Psoas muscle (tissue), 8 donors: ENCODE measurements at places on chromosomes 11 and 22. TPM values are rescaled to one million over a fixed set of nuclear protein-coding genes. Genes with fewer than 3 reads are reported as not detected.

Gene OR2AT4
- total RNA-seq, result not detected

DNA sequence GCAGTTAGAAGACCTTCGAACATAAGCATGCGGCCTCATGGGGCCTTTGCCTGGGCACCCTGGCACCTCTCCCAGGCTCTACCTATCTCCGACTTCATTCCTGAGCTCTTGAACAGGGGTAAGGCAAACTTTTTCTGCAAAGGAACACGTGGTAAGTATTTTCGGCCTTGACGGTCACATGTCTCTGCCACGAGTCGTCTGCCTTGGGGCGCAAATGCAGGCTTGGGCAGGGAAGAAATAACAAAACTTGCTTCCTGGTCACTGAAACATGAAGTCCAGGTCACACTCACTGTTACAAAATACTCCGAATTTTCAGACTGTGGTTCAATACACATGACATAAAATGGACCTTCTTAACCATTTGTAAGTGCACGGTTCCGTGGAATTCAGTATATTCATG, 3.4 kb upstream of the ASCL2 start:
- no peaks in the 10 kb centered on the region for H3K36me3 ChIP-seq
- H3K4me3 ChIP-seq, result no peak overlapping the region
- DNase-seq, result no peak
- peaks cover 62% of the 10 kb centered on the region for H3K27me3 ChIP-seq

Gene MPPED2
- total RNA-seq, result 7.9 TPM

Gene GRM5
- total RNA-seq, result not detected

DNA sequence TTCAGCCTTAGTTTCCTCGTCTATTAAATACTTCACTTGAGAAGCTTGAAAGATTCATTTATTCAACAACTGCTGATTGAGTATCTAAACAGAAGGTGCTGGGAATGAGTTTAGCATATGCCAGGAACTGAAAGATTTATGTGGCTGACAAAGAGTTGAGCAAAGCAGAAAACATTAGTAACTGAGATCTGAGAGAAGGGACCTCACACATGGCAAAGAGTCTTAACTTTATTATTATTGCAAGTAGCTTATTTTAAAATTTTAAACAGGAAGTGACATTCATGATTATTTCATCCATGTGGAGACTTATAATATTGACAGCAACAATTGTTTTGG, 133.6 kb downstream of the CASP12 start:
- DNase-seq, result no peak
- no peaks in the 10 kb centered on the region for H3K27me3 ChIP-seq

DNA sequence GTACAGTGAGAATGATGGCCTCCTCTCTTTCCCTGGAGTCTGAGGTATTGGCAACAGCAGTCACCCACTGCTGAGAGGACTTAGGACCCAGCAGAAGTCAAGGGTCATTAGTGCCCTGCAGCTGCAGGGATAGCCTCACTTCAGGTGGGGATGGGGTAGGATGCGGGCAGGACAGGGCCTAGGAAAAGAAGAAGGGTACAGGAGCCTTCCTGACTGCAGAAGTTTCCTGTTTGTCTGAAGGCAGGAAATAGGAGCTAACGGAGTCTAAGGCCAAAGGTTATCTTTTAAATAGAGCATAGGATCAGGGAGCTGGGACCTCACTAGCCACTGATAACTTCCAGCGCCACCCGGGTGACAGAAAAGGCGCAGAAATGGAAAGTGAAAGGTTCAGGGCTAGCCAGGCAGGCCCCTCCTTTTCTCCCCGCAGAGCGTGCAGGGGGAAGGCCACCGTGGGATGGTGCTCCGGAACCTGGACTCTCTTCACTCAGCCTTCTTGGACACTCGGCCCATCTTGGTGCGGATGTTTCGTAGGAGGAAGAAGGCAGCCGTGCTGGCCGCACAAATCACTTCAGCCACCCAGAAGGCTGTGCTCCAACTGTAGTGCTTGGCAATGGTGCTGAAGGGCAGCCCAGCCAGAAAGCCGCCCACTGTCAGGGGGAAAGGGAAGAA, 6.0 kb downstream of the TRAPPC4 start:
- peaks cover 85% of the 10 kb centered on the region for H3K4me1 ChIP-seq
- DNase-seq, result no peak
- no peaks in the 10 kb centered on the region for H3K27me3 ChIP-seq
- peak overlapping the region; percentile 93 for H3K27ac ChIP-seq
- H3K36me3 ChIP-seq, result no peaks in the 10 kb centered on the region

DNA sequence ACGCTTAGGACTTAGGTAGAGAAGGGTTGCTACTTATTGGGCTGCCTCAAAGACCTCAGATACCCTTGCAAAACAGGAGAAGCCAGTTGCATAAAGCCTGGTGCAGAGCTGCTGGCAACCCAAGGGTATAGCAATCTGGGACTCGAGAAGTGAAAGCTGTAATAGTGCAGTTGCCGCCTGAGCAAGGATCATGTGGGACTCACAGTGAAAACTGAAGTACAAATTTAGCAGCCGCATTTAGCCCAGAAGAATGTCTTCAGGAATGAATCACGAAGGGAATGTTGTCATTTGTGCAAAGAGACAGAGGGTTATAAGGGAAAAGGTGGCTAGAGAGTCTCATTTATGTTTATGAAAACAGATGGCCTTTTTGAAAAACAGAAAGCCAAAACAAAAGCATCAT, 267.2 kb downstream of the TENM4 start:
- H3K4me3 ChIP-seq, result no peak overlapping the region
- H3K27me3 ChIP-seq, result no peaks in the 10 kb centered on the region
- no peak for DNase-seq
- no peaks in the 10 kb centered on the region for H3K4me1 ChIP-seq

DNA sequence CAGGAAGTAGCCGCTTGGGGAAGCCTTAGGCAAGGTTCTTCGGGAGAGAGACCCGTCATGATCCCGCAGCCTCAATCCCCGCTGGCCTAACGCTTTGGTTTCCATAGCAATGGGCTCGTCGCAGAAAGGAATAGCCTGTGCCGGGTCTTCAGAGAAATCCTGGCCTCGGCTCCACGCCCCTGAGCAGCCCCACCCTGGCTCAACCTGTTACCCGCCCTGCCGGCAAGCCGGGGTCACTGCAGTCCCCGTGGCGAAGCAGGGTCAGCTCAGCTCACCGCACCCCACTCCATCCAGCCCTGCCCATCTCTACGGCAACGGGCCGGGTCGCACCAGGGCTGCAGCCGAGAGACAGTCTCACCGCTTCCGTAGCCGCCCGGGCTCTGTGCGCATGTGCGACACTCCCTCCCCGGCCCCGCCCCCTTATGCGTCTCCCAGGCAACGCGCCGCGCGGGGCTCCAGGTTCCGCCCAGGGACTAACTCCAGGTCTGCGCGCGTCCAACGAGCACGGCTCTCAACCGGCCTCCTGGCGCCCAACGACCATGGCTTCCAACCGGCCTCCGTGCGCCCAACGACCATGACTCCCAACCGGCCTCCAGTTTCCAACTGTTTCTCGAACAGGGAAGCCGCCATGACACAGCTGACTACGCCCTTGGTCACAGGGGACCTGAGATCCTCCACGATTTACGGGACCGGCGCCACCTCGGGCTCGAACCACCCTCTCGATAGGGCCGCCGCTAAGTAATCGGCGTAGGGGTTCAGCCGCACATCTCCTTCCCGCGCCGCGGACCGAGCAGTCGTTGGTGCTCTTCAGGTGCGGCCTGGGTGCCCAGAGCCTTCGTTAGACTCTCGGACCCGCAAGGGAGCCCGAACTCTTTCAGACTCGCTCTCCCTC, at the start of gene DUSP18:
TSS of gene DUSP18 (minus strand) at position 382 of the 892 bp plus-strand sequence. CDS start 3,872 bp downstream, outside the sequence.
- peak within 1 kb of the TSS; percentile 86 for H3K4me3 ChIP-seq
- DNase-seq, result peak; percentile 93
- H3K36me3 ChIP-seq, result peaks cover 19% of the 10 kb centered on the region
- no peaks in the 10 kb centered on the region for H3K27me3 ChIP-seq

DNA sequence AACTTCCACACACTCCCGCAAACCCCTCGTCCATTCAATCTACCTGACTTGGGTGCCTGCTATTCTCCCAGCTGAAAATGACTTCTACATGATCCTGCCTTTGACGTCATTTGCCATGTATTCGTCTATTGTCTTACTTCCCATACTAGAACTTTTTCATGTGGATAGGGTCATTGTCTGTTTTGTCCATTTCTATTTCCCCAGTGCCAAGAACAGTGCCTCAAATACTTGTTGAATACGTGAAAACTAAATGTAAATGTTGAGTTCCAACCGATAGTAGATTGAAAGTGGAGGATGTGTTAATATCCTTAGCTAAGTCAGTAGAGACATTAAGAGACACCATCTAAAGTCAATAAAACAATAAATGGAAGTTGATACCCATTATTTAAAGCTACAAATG, 935 bp downstream of the TRIM68 start:
- H3K36me3 ChIP-seq, result peaks cover 4% of the 10 kb centered on the region
- no peaks in the 10 kb centered on the region for H3K27me3 ChIP-seq
- peak overlapping the region; percentile 87 for H3K4me3 ChIP-seq
- H3K4me1 ChIP-seq, result peaks cover 11% of the 10 kb centered on the region
- peak overlapping the region; percentile 90 for H3K27ac ChIP-seq
- no peak for DNase-seq

GRCh38 chr11:20561915-20562314, 37.5 kb upstream of the SLC6A5 start:
- H3K27ac ChIP-seq, result no peak overlapping the region
- DNase-seq, result no peak
- H3K4me1 ChIP-seq, result no peaks in the 10 kb centered on the region
- H3K4me3 ChIP-seq, result no peak overlapping the region
- no peaks in the 10 kb centered on the region for H3K27me3 ChIP-seq
- no peaks in the 10 kb centered on the region for H3K36me3 ChIP-seq

GRCh38 chr22:40637183-40638150, 948 bp upstream of the MRTFA start:
- H3K4me1 ChIP-seq, result peaks cover 26% of the 10 kb centered on the region
- H3K27ac ChIP-seq, result peak overlapping the region; percentile 89
- peak; percentile 38 for DNase-seq
- H3K27me3 ChIP-seq, result no peaks in the 10 kb centered on the region

- no peaks in the 10 kb centered on the region for H3K36me3 ChIP-seq
- no peaks in the 10 kb centered on the region for H3K27me3 ChIP-seq
- DNase-seq, result no peak
- no peaks in the 10 kb centered on the region for H3K4me1 ChIP-seq
- no peak overlapping the region for H3K4me3 ChIP-seq
These were observed 5.0 kb upstream of the CCDC88B start for GRCh38 chr11:64334764-64335735.

Gene BACE1
- 9.2 TPM for total RNA-seq

Gene KRTAP5-10
- not detected for total RNA-seq

- no peak overlapping the region for H3K4me3 ChIP-seq
- peak; percentile 88 for DNase-seq
- no peaks in the 10 kb centered on the region for H3K27me3 ChIP-seq
- no peaks in the 10 kb centered on the region for H3K4me1 ChIP-seq
- H3K27ac ChIP-seq, result no peak overlapping the region
These were observed 22.1 kb upstream of the SYT7 start for GRCh38 chr11:61602775-61603569.

DNA sequence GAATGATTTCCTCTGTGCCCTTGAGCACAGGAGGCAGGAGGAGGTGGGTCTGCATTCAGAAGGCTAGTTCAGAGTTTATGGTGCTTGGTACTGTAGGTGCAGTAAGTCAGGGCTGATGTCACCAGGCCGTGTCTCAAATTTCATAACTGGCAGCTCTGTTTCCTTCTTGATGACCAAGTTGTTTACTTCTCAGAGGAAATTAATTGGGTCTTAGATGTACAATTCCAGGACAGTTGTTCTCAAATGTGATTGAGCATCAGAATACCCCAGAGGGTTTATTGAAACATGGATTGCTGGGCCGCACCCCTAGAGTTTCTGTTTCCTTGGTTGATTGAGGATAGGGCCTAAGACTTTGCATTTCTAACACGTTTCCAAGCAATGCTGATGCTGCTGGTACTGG, 6.2 kb downstream of the AMOTL1 start:
- H3K36me3 ChIP-seq, result no peaks in the 10 kb centered on the region
- DNase-seq, result peak; percentile 59
- H3K27ac ChIP-seq, result peak overlapping the region; percentile 99
- no peaks in the 10 kb centered on the region for H3K27me3 ChIP-seq
- H3K4me3 ChIP-seq, result peak overlapping the region; percentile 2

Gene SUSD2
- total RNA-seq, result 1.8 TPM

Gene OR6Q1
- total RNA-seq, result not detected

Gene SLC37A4
- 26.9 TPM for total RNA-seq

DNA sequence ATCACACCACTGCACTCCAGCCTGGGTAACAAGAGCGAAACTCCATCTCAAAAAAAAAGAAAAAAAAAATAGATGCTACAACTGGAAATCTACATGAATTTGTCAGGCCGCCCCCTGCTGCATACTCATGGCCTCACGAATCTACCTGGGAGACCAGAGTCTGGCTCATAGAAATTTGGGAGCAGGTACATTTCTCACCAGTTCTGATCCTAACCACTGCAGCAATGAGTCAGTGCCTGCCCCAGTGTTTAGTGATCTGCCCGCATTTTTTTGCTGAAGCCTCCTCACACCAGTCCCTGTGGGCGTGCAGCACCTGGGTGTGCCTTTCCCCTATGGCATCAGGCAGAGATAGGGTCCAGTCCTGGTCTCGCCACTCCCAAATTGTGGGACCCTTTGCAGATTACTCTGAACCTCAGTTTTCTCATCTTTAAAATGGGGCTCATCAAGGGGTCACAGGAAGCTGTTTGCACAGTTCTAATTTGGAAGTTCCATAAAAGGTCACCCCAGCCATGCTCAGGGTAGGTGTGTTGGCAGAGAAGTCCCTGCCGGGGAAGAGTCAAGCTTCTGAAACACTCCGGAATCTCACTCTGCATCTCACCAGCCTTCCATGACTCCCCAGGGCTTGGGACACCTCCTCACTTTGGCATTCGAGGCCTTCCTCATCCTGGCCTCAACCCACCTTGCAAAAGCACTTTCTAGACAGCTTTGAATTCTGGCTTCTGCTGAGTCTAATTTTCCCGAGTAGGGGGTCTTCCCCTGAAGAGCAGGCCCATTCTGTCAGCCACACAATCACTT, 39.3 kb upstream of the LINC01488 start:
- H3K4me1 ChIP-seq, result peaks cover 24% of the 10 kb centered on the region
- H3K4me3 ChIP-seq, result no peak overlapping the region
- H3K36me3 ChIP-seq, result no peaks in the 10 kb centered on the region

DNA sequence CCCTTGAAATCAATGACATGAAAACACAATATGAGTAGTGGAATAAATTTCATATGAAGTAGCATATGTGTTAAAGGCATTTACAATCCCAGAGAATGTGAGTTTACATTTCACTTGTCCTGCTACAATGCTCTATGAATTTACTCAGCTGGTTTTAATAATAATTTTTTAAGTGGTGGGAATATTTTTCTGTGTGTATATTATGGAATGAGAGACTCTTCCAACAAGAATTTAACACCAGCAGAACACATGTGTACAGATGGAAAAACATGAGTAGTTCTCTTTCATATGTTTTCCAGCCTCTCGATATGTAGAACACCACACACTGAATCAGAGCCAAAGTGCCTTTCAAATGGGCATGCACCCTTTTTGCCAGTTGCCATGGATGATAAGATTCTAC, 170.4 kb downstream of the MAML2 start:
- H3K4me3 ChIP-seq, result no peak overlapping the region
- no peaks in the 10 kb centered on the region for H3K27me3 ChIP-seq
- no peak overlapping the region for H3K27ac ChIP-seq
- H3K36me3 ChIP-seq, result no peaks in the 10 kb centered on the region
